ENCODE measurements at places on chromosomes 6 and 20. TPM values are rescaled to one million over a fixed set of nuclear protein-coding genes. Genes with fewer than 3 reads are reported as not detected.

GRCh38 chr20:33301192-33301930 is 18.3 kb downstream of the BPIFB1 start:
- H3K4me1 ChIP-seq: peaks cover 4% of the 10 kb centered on the region
- H3K27ac ChIP-seq: no peak overlapping the region
- H3K27me3 ChIP-seq: peaks cover 39% of the 10 kb centered on the region
- DNase-seq: no peak
- H3K4me3 ChIP-seq: no peak overlapping the region

B3GAT2 gene
- not detected for total RNA-seq

- H3K27me3 ChIP-seq: peaks cover 4% of the 10 kb centered on the region
- peaks cover 15% of the 10 kb centered on the region for H3K4me1 ChIP-seq
- no peak overlapping the region for H3K4me3 ChIP-seq
- no peaks in the 10 kb centered on the region for H3K36me3 ChIP-seq
- no peak for DNase-seq
Measured at GRCh38 chr6:154249499-154250298, 106.9 kb downstream of the IPCEF1 start.

GRCh38 chr6:53513519-53513966 is 31.4 kb downstream of the GCLC start:
- H3K36me3 ChIP-seq: peaks cover 18% of the 10 kb centered on the region
- no peaks in the 10 kb centered on the region for H3K4me1 ChIP-seq
- no peak overlapping the region for H3K4me3 ChIP-seq
- DNase-seq: no peak

DNA sequence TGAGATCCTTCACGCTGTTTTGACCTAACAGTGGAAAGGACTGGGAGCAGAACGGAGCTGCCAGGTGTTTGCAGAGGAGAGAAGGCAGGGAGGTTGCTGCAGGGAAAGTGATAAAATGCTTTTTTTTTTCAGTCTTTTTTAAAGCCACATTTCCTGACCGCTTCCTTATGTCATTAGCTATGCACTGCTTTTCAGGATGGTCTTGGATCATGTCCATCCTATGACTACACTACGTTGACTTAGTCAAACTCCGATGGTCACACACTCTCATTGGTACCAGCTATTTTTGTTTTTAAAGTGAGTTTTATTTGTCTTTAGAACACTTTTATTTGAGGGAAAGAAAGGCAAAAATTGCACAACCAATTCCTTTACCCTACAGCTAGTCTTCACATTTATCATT is 89.2 kb upstream of the EXOC2 start:
- DNase-seq: no peak
- H3K4me3 ChIP-seq: no peak overlapping the region
- H3K36me3 ChIP-seq: no peaks in the 10 kb centered on the region
- no peak overlapping the region for H3K27ac ChIP-seq
- H3K27me3 ChIP-seq: peaks cover 15% of the 10 kb centered on the region
- H3K4me1 ChIP-seq: no peaks in the 10 kb centered on the region

DNA sequence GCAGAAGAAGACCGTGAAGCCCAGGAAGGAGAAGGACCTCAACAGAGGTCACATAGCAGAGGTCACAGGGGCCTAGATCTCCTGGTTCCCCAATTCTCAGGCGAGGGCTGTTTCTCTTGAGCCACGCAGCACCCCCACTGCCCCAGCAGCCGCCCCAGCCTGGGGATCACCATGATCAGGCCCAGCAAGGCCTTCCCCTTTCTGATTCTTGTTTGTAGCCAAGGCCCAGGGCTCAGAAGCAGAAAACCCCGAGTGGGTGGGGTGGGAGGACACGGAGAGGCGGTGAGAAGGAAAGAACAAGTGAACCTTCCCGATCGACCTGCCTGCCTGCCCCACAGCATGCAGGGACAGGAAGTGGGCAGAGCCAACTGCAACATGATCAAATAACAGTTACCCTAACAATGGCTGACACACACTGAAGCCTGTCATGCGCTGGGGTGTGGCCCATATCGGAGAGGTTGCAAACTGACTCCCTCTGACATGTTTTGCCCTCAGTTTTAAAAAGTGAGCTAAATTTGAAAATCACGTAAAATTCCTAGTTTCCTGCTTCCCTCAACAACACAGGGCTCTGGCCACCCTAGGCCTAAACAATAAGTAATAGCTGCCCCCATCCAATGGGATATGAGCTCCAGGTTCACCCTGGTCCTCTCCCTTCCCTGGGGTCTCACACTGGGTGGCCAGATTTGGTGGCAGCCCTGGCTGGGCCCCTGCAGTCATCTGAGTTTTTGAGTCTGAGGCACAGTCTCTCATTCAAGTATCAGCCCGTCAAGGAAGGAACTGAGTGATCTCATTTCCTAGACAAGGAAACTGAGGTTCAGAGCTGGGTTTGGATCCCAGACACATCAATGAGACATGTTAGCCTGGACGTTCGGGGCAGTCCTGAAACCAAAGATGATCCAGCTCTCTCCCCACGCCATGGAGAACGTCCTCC is 6.5 kb downstream of the PEDS1 start:
- no peak overlapping the region for H3K4me3 ChIP-seq
- peaks cover 23% of the 10 kb centered on the region for H3K4me1 ChIP-seq
- H3K36me3 ChIP-seq: peaks cover 14% of the 10 kb centered on the region
- no peaks in the 10 kb centered on the region for H3K27me3 ChIP-seq

GRCh38 chr20:20233041-20233514 is 134.8 kb upstream of the INSM1 start:
- no peaks in the 10 kb centered on the region for H3K4me1 ChIP-seq
- no peak overlapping the region for H3K27ac ChIP-seq
- no peak overlapping the region for H3K4me3 ChIP-seq
- H3K27me3 ChIP-seq: peaks cover 27% of the 10 kb centered on the region
